ENCODE measurements at places on chromosomes 16 and 17. TPM values are rescaled to one million over a fixed set of nuclear protein-coding genes. Genes with fewer than 3 reads are reported as not detected.

The GSG1L2 gene
- not detected for total RNA-seq

The IST1 gene
- 230 TPM for total RNA-seq

The ATP2A1 gene
- 0.44 TPM for total RNA-seq

The KAT2A gene
- total RNA-seq = 7.2 TPM
